Thoracic aorta (tissue), 2 donors: ENCODE measurements at places on chromosomes 1 and 21.

DNA sequence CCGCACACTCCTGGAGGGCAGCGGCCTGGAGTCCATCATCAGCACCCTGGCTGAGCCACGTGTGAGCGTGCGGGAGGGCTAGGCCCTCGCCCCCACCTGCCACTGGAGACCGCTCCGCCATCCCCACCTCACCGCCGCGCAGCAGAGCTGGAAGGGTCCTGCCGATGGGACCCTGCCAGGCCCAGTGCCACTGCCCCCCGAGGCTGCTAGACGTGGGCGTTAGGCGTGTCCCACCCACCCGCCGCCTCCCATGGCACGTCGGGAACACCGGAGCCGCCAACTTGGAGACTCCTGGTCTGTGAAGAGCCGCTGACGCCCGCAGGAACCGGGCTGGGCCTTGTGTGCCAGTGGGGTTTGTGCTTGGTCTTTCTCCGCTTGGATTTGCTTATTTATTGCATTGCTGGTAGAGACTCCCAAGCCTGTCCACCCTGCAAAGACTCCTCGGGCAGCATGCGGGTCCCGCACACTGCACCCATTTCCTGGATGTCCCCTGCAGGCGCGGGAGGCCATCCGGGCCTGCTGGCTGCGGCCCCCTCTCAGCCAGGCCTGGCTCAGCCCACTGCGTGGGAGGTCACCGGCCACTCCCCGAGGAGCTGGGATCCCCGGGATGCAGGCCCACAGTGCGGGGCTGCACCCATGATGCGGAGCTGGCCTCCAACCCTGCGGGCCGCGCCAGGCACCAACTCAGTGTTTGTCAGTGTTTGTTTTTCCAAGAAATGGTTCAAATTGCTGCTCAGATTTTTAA, 6.0 kb downstream of the LY9 start:
- no peak for DNase-seq

DNA sequence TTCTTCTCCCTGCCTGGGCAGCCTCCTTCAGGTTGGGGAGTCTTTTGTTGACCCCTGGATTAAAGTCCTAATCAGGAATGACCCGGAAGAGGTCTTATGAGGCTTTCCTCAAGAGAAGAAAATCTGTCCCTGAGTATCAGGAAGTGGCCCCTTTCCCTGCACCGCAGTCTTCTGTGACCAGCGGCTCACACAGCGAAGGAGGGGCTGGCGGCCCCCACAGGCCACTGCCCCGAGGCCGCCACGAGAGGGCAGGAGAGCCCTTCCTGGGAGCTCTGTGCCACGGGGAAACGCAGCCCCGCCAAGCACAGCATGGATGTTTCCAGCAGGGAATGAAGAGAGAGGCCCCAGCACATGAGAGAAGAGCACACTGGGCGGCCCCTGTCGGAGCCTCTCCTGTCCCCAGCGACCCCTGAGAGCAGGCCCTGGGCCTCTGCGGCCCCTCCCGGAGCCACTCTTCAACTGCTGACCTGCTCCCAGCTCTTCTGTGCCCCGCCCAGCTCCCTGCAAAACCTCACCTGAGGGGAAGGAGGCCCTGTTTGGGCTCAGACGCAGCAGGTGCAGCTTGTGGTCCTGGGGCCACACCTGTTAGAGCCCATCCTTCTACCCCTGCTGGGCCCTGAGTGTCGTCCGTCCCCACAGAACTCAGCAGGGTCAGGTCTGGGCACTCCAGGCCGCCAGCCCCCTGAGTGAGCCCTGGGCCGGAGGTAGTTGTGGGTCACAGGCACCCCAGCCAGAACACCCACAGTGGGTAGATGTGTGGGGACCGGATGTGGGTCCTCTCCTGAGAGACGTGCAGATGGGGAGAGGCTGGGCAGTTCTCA, 4.9 kb upstream of the POFUT2 start:
- peak; percentile 47 for DNase-seq

DNA sequence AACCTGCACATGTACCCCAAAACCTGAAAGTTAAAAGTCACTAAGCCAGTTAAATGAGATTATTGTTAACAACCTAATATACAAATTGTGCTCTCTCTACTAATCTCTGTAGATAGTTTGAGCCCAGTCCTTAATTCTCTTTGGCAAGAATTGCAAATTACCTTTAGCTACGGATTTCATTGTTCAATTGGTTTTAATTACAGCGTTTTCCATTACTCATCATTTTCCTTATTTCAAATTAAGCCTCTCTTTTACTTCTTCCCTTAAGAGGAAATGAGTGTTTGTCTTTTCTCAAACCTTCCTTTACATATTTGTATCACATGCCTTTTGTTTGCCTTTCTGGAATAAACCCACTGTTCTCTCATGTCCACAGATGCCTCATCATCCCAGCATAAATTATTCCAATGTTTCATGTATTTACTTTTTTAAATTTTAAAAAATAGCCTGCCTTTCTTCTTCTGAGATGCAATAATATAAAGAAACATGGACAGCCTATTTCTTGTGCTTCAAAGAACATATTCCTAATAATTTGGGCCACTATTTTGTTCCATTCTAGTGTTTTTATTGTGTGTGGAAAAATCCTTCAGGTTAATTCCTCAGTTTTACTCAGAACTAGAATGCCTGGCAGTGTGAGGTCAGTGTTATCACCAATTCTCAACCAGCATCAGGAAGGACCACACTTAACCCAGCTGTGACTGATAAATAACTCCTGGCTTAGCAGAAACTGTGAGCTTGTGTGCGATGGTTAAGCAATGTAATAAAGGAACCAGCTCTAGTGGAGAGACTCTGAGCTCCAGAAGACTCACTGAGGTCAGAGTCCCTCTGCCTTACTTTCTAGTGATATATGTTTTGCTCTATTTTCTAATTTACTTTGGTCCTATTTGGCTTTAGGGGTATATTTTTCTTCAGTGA, 600.5 kb downstream of the LTN1 start:
- no peak for DNase-seq

DNA sequence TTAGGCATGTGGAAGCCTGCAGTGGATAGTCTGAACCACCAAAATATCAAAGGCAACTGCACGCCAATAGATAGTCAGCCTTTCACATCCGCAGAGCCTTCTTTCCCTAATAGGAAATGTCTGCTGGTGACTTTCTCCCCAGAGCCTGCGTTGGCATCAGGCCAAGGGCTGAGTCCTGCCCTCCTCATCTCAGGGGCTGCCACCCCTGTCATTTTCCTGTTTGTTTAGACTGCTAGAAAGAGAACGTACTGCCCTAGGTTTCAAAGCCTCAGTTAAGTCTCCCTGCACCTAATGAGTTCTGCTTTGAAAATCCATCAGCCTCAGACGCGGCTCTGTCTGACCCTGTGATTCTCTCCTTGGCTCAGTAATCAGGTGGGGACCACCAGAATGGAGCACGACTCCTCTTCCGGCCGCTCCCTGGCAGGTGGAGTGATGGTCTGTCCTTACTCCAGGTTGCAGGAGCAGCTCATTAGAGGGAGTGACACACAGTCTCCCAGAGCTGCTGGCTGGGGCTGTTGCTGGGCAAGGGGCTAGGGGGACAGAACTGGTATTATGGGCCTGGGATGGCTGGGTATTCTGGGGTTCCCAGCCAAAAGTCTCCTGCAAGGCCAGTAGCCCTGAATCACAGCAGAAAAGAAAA, 27.3 kb downstream of the STUM start:
- DNase-seq = no peak

GRCh38 chr1:68293122-68293521, 60.8 kb upstream of the WLS start:
- DNase-seq = no peak

DNA sequence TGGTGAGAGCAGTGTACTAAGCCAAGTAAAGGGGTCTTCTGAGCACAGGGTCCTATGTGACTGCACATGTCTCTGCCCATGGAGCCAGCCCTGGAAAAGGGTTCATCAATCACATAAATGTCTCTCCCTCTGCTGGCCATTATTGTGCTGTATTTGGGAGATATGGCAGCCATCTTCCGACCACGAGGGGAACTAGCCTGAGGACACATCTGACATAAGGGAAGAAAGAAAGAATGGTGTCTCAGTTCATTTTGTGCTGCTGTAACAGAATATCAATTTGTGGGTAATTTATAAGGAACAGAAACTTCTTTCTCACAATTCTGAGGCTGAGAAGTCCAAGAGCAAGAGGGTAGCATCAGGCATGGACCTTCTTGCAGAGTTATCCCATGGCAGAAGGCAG, 55.1 kb upstream of the GJA5 start:
- no peak for DNase-seq

DNA sequence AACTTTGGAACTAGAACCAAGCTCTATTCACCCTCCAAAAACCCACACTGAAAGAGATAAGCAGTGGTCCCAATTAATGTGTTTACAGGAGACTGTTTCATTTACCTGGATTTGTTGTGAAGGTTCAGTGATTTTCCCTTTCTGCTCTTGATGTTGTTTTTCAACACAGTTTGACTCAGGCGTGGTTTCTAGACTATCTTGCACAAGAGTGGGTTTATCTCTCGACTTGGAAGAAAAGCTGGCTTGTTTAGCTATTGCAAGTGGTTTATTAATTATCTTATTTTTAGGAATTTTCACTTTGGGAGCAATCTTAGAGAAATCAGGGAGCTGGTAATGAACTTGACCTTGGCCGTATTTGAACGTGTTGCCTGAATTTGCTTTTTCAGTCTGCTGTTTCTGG, 5.3 kb downstream of the AKNAD1 start:
- DNase-seq = no peak

- DNase-seq = no peak
These were observed 12.0 kb downstream of the CAPN2 start for GRCh38 chr1:223724376-223724775.

GRCh38 chr1:211347077-211347844, 20.6 kb downstream of the TRAF5 start:
- no peak for DNase-seq

- DNase-seq = no peak
These were observed 49.9 kb upstream of the CLIC4 start for GRCh38 chr1:24695202-24695974.

DNA sequence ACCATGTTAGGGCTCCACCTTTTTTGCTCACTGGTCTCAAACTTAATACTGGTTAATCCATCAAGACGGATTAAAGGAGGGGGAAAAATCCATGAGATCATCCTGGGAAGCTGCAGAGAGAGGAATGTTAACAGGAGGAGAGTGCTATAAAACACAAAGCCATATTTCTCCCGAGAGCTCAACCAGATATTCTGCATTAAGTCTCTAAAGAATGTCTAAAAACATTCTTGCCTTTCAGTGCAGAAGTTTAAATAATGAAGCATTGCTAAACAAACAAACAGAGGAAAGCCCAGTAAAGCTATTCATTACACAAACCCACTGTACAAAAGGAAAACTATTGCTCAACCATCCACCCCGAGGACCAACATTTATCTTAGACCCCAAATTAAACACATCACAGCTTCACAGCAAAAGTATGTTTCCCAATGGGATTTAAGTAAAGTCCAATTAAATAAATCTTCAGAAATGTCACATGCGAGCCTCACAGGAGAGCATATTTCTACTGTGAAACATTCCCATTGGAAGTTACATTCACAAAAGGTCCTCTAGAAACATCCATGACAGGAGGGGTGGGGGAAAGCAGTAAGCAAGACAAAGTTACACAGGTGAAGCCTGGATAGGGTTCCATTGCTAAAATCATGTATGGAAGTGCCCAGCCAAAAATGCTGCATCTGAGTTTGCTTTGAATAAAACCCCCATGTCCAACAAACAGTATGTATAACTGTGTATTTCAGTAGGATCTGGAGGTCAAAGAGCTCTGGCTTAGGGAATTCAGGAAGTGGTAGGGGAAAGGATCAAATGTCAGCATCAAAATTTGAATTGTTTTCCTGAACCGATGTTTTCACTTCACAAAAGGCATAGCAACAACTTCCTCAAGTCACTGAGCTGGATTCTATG, 23.3 kb downstream of the DUSP10 start:
- DNase-seq = no peak

- DNase-seq = no peak
These were observed 11.0 kb downstream of the IBA57 start for GRCh38 chr1:228176461-228177182.

GRCh38 chr1:97603776-97604175, 317.1 kb downstream of the DPYD start:
- no peak for DNase-seq

DNA sequence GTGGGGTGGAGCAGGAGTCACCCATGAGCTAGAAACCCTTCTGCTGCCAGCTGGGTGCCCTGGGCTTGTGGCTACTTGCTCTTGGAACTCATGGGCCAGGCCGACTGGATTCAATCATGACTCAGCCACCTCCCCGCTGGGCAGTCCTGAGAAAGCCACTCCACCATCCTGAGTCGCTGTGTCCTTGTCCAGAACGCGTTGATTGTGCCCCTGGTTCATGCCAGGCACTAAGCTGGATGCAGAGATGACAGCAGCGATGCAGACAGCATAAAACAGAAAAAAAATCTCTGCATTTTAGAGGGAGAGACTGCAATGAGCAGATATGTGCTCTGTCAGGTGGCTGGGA, 10.6 kb downstream of the PADI1 start:
- no peak for DNase-seq

GRCh38 chr1:156165083-156165482, 11.7 kb downstream of the SEMA4A start:
- DNase-seq = no peak

GRCh38 chr1:57485643-57486042, 61.8 kb upstream of the DAB1 start:
- no peak for DNase-seq

GRCh38 chr1:115670476-115671175, 28.9 kb downstream of the VANGL1 start:
- no peak for DNase-seq

GRCh38 chr1:116218922-116219321, 107.7 kb downstream of the MAB21L3 start:
- no peak for DNase-seq

DNA sequence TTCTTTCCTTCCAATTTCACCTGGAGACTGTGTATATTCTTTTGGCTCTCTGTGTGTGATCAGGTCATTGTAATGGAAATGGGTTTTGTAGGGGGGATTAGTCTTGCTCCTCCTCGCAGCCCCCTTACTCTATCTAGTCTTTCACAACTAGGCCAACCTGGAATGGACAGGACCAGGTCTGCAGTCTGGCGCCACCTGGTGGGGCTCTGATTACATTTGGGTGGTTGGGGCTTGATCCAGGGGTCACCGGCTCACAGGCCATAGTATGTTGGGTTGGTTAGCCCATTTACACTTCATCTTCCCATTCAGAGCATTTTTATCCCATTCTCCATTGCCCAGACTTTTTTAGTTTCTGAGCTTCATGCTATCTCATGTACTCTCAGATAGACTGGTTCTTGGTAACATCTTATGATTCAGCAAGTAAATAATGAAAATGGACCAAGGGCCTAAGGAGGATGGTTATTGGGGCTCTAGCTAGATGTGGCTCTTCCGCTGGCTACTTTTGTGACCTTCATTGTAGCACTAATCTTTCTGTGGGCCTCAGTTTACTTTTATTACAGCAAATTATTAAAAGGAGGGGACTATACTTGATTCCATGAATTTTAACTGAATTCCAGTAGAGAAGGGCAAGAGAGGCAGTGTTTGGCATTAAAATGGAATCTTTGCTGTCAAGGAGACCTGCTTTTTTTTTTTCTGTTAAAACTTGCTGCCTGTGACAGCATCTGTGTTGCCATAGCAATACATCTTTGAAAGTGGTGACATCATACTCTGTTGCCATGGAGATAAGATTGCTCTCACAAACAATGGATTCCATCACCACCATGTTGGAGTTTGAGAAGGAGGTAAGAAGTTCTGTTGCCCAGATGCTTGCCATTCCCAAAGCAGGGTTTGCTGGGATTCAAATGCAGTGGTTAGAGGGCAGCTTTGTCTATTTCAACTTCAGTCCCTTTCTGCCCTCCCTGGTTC, 150.1 kb downstream of the PLXNA2 start:
- no peak for DNase-seq

GRCh38 chr1:228836427-228836826, 101.1 kb downstream of the RHOU start:
- no peak for DNase-seq

GRCh38 chr1:161988413-161988812, 35.3 kb downstream of the OLFML2B start:
- DNase-seq = no peak
